ENCODE measurements at places on chromosomes 3 and 15.

DNA sequence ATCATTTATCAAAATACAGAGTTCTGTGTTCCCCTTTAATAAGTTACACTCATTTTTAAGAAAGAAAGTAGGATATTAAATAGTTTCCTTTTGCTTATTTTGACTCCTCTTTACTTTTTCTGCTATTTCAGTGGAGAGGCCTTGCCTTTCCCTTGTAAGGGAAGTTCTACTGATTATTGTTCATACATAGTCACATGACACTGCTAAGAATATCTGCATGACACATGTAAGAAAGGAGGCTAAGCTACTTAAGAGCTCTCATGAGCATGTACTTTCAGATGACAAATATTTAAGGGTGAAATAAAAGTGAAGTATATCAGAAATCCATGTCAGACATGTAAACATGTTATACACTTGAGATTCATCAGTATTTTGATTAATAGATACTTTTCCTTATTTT lies 39.0 kb downstream of the MYRIP start:
- no peak for DNase-seq

DNA sequence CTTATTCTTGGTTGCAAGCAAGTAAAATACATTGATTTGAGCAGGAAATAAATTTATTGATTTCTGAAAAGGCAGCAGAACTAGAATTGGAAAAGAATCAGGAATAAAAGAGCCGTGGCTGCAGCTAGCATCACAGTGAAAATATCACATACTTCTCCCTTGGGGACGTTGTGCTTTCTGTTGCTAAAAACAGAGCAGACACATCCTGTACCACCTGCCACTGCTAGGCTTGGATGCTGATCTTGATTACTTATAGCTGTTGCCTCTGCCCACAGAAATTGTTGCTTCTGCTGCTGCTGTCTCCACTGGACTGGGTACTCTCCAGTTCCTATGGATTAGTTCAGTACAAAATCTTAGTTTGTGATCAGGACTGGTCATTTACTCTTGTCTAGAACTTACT lies 283.8 kb downstream of the C3orf38 start:
- peak; percentile 57 for DNase-seq

- DNase-seq, result no peak
Observed at GRCh38 chr15:99732124-99732750, 1.0 kb downstream of the LYSMD4 start.

DNA sequence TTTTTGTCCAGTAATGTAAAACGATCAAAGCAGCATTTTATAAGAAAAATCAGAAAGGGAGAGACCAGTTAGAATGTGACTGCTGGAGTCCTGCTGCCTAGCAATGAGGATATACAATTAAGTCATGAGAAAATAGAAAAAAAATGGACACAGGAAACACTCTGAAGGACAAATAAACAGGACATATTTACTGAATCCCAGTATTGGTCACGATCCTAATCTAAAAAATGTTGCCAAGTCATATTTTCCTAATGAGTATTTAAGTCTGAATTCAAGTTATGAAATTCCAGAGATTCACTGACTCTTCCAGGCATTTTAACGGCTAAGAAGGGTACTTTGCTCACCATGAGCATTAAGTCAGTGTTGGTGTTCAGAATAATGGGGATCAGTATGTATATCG lies 154.3 kb upstream of the CCDC54 start:
- DNase-seq, result no peak

GRCh38 chr3:197227780-197228574 lies 70.4 kb downstream of the DLG1 start:
- no peak for DNase-seq

DNA sequence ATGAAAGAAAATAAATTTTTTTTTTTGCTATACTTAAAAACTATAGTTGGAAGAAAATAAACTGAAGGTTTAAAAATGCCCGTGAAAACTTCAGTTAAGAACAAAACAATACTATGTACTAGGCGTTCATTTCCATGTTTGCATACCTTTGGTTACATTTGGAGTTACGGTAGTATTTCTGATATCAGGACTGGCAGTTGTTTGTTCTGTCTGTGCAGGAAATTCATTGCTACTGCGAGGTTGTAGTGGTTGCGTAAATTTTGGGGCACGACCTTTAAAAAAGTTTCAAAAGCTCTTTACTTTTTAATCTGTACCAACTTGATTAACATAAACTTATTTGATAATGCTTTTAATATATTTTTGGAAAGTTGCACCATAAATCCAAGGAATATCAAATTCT lies 47.9 kb downstream of the ST3GAL6 start:
- DNase-seq, result no peak

DNA sequence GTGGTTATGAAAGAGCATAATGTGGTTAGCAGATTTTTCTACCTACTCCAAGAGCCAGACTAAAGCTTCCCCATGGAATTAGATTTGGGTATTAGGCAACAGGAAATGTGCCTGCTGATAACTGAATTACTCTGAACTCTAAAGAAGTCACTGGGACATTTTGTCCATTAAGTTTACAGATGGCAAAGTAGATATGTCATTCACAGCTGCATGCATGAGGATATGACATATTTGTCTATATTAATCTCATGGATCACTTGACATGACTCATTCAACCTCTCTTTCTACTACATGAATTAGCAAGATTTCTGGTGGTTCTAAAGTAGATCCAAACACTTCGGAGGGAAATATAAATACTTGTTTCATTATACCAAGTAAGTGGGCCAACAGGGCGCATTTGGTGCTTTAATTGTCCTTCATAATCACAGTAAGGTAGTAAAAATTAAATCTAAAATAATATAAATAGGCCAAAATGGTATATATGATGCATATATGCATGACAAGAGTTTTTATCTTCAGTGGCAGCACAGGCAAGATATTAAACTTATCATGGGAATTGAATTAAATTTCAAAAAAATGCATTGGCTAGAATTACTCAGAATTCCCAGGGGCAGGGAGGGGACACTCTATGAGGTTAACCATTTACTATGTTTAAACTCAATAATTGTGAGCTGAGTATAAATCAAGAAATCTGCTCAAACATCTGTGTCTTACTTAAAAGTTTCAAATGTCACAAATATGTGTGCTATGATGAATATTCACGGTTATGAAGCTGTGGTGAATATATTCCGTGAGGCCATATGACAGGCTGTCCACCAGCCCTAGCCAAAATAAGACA lies 365.3 kb upstream of the KCNMB2 start:
- DNase-seq, result no peak

GRCh38 chr3:122077293-122078234 lies 22.4 kb downstream of the CD86 start:
- no peak for DNase-seq

GRCh38 chr3:69250014-69250413 lies 127.6 kb upstream of the LMOD3 start:
- no peak for DNase-seq

GRCh38 chr3:12991481-12991837 lies 81.8 kb downstream of the IQSEC1 start:
- DNase-seq, result no peak

- DNase-seq, result peak; percentile 31
Observed at GRCh38 chr3:146187334-146187950, 26.5 kb upstream of the PLOD2 start.

Data from NCI-H1694 treated with DMSO at 0.1 percent for 48 hours (cell line).